ENCODE measurements at places on chromosomes 7 and 10.

DNA sequence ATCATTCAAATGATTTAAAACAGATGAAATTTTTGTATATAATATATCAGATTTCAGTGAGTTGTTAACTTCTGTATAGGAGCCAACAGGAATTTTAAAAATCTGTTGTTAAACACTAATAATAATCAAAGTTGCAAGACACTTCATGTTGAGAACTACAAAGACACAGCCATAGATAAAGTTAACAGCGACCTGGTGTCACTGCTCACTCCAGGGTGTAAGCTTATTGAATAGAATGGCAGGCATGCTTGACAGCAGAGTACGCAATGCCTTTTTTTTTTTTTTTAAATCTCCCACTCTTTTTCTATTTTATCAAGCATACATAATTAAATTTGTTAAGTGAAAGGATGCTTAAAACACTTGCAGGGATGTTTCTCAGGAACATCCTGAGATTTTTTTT is 32.0 kb downstream of the PCDH15 start:
- no peak for DNase-seq

GRCh38 chr10:63273577-63273976 is 140.4 kb downstream of the NRBF2 start:
- DNase-seq = peak; percentile 72

- DNase-seq = no peak
Measured at GRCh38 chr7:101442426-101443070, 79.9 kb downstream of the COL26A1 start.

DNA sequence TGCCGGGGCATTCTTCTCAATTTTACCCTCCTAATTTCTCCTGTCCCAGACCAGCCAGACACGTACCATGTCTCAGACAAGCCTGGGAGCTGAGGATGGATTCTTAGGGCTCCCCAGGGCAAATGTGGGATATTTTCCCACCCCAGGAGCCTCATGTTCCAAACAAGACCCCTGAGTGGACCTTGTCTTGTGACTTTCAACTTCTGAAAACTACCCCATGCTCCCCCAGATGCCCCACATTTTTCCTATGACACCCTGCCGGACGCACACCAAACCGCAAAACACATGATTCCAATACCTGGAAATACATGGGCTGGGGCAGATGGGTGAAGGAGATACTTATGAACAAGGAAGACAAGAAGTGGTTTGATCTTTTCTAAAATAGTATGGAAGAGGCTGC is 874 bp downstream of the GIMAP5 start:
- DNase-seq = peak; percentile 74

DNA sequence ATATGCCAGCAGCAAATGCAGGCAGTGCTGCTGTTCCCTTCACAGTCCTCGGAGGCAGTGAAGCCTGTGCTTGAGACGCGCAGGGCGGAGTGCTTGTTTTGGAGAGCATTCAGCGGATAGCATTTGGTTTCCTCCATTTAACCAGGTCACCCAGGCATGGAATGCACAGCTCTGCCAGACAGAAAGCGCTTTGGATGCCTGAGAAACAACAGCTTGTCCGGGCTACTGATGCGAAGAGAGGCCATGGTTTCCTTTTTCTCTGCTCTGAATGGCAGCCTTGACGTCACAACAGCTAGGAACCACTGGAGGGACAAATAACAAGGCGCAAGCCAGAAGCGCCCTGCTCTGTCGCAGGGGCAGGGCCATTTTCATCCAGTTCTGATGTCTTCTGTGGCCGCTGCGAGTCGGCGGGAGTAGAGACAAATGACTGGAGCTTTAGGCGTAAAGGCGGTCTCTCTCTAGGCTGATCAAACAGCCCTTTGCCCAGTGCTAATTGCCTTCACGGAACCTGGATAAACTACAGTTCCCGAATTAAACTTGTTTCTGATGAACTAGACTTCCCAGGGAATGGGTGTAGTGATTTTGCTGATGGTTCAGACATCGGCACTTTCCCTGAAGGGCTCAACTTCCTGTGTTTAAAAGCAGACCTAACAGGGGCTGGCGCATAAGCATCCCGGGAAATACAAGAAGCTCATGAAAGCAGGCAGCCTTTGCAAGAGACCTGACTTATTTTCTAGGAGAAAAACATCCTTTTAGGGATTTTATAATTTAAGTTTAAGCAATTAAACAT is 187.6 kb upstream of the KLF14 start:
- no peak for DNase-seq

- DNase-seq = peak; percentile 75
Measured at GRCh38 chr10:9010093-9010492, 955.6 kb downstream of the GATA3 start.

DNA sequence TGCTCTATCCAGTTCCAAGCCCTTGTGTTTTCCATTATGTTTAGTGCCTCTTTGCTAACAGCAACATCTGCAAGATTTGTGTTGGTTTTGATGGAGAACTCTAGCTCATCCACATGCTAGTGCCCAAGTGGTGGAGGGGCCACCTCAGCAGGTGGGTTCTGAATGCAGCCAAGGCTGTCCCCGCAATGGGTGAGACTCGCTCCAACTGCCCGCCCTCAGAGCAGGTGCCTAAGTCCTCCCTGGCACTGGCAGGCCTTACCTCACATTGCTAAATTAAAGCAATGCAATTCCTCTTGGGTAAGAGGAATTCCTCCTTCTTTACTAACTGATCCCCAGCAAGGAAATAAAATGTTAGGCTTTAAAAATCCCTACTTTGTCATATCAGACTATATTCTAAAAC is 146.8 kb downstream of the ADCY1 start:
- no peak for DNase-seq

DNA sequence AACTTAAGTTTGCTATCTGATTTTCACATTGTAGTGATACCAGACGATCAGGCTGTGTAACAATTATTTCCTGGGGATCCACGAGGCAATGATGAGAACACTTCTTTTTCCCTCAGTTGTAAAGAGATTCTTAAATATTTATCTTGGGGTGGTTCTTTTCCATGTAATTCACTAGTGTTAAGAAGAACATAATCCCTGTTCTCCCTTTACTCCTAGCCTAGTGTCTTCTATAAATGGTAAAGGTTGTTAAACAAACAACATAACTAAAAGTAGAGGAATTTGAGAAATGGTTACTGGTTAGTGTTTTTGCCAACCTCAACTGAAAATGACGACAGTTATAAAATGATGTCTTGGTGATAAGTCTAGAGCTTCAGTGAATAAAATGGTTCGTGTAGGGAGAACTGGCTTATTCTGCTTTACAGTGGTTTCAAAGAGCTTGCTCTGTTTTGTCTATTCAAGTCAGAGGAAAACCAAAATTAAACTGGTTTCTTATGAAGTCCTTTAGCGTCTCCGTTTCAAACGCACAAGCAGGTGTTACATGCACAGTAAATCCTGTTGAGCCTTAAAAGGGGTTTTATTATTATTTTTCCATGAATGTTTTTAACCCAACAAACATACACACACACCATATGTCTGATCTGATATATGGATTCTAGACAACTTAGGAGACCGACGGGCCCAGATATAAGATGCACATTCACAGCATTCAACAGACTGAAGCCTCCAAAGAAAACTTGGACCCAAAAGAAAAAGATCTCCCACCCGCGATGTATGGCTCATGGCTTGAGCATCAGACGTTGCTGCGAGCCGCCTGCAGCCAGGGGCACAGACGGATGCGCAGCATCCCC is 1.1 kb downstream of the TBX20 start:
- no peak for DNase-seq

DNA sequence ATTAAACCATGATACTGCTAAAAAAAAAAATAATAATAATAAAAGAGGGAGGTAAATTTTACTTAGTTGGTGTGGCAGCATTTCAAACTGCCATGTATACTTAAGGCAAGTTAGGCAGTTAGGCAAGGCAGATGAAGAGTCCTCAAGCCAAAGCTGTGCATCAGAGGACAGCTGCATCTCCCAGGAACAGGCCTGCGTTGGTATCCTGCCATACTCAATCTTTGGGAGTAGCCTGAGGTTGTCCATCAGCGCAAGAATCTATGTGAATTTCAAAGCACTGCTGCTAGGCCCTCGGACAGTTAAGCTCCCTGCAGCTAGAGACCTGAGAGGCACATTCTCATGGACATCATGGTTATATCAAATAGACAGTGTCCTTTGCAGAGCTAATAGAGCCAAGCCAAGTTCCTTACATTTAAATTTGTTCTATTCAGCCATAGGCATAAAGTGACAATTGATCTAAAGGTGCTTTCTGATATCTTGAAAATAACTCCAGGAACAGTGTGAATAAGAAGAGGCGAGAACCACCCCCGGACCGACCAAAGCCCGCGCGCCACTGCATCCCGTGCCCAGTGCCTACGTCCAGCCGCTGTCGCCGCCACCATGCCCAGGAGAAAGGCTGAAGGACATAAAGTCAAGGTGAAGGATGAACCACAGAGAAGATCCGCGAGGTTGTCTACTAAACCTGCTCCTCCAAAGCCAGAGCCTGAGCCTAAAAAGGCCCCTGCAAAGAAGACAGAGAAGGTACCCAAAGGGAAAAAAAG is 310.6 kb downstream of the SEMA3D start:
- DNase-seq = no peak

DNA sequence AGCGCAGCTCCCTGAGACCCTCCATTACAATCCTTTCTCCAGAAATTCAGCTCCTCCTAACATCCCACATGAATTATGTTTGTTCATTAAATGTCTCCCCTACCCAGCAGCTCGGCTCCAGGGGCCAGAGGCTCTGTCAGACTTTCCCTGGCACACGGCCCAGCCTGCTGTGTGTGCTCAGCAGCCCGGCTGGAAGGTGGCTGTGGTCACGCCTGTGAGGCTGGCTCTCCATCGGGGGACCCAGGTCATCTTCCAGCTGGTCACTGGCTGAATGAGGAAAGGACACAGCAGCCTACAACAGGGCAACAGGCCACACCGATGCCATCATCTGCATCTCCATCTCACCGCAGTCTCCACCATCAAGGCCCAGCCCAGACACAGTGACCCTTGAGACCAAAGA is 219.8 kb downstream of the MAD1L1 start:
- no peak for DNase-seq

- DNase-seq = no peak
Measured at GRCh38 chr10:30387646-30388243, 38.7 kb upstream of the MTPAP start.

GRCh38 chr7:66707825-66708224 is 32.7 kb upstream of the RABGEF1 start:
- DNase-seq = no peak

DNA sequence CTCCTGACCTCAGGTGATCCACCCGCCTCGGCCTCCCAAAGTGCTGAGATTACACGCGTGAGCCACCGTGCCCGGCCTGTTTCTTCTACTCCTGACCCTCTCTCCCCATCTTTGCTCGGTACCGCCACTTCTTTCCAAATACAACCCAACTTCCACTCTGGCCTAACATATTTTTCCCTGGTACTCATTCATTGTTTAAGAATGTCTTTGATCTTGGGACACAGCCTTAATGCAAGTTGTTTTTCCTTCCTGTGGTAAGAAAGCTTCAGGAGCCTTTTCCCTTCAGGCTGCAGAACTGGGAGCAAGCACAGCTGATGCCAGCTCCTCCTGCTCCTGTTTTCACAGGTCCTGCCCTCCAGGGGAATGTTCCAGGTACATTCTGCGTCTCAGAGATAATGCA is 13.7 kb downstream of the CALML3 start:
- no peak for DNase-seq

DNA sequence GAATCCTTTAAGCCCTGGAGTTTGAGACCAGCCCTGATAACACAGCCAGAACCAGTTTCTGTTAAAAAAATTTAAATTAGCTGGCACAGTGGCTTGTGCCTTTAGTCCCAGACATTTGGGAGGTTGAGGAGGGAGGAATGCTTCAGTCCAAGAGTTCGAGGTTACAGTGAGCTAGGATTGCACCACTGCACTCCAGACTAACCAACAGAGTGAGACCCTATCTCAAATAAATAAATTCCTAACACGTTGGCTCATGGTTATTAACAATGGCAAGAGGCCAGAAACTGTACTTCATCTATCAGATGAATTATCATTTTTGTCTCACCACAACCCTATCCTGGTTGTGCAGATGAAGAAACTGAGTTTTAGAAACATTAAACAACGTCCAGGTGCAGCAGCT is 2.1 kb upstream of the PPIA start:
- DNase-seq = no peak

- no peak for DNase-seq
Measured at GRCh38 chr10:112221545-112221944, 38.0 kb upstream of the GPAM start.

DNA sequence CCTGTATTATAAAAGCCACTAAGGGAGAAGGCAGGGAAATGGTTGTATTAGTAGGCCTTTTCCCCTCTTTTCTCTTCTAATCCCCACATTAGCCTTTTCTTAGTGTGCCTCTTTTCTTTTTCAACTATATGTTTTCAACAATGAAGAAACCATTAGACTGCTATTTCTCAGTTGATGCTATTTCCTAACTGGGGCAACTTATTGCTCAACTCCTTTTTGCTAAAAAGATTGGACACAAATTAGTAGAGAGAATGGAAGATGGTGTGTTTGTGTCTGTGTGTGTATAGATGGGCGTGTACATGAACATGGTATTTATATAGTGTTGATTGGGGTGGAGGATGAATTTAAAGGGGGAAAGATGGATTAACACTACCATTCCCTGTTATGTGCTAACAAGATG is 28.4 kb downstream of the TBC1D12 start:
- DNase-seq = no peak

DNA sequence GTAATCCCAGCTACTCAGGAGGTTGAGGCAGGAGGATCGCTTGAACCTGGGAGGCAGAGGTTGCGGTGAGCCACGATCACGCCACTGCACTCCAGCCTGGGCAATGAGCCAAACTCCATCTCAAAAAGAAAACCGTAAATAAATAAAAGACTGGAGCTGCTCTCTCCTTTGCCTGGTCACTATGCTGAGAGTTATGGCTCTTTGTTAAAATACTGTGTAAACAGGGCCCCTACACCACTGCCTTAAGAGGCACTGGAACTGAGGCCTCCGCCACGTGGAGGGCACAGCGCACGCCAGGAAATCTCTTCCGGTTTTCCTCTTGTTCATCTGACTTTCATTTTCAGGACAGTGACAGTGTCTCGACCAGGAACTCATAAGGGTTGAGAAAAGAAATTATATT is 123.3 kb downstream of the PAXIP1 start:
- no peak for DNase-seq

DNA sequence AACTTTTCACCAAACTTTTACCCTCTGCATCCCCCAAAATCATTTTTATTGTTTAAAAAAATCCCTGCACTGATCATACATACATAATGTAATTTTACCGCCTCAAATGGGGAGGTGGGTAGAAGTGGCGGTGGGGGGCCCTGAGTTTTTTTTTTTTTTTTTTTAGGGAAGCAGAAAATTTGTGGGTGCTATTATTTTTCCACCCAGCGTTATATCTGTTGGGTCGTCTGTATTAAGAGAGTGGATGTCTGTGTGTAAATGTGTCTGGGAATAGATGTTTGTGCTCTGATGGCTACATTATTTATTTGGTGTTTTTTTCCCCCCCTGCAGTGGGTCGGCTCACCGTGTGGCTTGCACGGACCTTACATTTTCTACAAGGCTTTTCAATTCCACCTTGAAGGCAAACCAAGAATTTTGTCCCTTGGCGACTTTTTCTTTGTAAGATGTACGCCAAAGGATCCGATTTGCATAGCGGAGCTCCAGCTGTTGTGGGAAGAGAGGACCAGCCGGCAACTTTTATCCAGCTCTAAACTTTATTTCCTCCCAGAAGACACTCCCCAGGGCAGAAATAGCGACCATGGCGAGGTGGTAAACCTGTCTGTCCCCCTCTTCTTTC is 438 bp downstream of the ARID5B start:
- no peak for DNase-seq

- no peak for DNase-seq
Measured at GRCh38 chr10:35434533-35434932, 98.2 kb downstream of the CCNY start.

GRCh38 chr10:103078676-103079075 is 114.4 kb downstream of the NT5C2 start:
- DNase-seq = no peak
